ENCODE measurements at places on chromosomes 16 and 17.

DNA sequence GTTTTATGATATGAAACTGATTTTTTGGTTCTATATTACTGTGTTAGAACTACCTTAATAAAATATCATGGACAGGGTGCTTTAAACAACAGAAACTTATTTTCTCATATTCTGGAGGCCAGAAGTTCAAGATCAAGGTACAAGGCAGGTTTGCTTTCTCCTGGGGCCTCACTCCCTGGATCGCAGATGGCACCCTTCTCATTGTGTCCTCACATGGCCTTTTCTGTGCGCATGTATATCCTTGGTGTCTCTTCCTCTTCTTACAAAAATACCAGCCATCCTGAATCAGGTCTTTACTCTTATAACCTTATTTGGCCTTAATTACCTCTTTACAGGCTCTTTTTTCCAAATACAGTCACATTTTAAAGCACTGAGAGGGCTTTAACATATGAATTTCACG lies 906.1 kb downstream of the CDH11 start:
- DNase-seq: no peak

DNA sequence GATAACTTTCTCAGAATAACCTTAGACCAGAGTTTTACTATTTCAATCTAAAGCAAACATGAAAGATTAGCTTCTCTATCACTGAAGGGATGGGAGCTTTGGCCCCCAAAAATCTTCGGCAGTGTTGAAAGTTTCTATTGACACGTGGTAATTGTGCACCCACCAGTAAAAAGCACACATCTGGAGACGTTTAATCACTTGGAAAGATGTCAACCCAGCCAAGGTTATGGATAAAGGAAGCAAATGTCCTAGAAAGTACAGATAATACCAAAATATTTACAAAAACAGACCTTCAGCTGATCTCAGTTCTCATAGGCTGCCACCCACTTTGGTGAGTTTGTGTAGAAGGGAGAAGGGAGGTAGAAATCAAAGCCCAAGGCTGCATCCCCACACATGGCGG lies 5.3 kb downstream of the MYCBPAP start:
- no peak for DNase-seq

DNA sequence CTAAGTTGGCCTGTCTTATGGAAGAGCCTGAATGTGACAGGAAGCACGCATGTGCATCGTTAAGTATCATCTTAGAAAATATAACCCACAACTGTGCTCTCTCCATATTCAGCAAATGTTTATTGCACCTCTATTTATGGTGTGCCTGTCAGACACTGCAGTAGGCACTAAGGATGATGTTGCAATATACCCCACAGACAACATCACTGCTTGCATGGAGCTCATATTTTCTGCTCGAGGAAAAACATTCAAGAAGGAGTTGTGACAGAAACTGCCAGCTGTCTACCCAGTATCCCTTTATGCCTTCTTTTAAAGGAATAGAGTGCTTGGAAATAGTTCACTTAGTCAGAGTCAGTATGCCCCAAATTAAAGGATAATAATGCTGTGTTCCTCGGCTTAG lies 132.3 kb upstream of the RBFOX1 start:
- no peak for DNase-seq

DNA sequence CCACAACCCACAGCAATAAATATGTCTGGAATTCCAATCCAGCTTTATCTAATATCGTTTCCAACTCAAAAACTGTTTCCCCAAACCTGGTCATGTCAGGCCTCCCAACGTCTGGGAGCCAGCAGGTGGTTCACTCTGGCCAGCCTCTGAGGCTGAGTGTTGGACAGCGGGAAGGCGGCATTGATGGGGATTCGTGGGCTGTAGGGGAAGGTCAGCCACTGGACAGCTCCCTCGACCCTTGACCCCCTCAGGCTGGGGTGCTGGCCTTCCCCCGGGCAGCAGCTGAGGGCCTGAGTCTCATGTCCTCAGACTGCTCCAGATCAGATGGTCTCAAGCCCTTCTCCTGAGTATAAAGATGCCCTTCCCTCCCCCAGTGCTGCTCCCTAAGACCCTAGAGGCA lies 50.2 kb downstream of the SDK2 start:
- no peak for DNase-seq

GRCh38 chr17:80818871-80819270 lies 172.8 kb upstream of the CHMP6 start:
- DNase-seq: no peak

GRCh38 chr16:57469917-57470470 lies 7.5 kb downstream of the POLR2C start:
- no peak for DNase-seq

GRCh38 chr16:14028202-14028601 lies 42.9 kb upstream of the MRTFB start:
- DNase-seq: no peak

GRCh38 chr17:82534401-82534812 lies 14.9 kb downstream of the FOXK2 start:
- no peak for DNase-seq

DNA sequence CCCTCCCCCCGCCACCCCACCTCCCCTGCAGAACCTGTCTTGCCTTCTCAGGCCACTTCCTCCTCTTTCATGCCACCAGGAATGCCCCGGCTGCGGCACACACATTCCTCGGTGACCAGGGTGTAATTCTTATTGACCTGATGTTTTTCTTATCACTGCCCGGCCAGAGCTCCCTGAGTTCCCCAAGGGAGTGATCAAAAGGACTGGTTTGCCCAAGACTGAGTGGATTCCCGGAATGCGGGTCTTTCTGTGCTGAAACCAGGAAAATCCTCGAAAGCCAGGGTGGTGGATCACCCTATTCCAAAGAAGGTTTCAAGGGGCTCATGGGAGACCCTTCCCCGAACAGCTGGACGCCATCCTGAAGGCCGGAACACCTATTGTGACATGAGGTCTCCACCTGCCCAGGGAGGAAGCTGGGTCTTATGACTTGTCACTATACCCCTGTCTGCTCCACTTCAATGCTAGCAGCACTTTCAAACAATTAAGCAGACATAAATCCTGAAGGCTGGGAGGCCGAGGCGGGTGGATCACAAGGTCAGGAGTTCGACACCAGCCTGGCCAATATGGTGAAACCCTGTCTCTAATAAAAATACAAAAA lies 53.0 kb upstream of the RPL38 start:
- no peak for DNase-seq

- DNase-seq: no peak
These were observed 172.5 kb downstream of the AHSP start for GRCh38 chr16:31700200-31700529.

DNA sequence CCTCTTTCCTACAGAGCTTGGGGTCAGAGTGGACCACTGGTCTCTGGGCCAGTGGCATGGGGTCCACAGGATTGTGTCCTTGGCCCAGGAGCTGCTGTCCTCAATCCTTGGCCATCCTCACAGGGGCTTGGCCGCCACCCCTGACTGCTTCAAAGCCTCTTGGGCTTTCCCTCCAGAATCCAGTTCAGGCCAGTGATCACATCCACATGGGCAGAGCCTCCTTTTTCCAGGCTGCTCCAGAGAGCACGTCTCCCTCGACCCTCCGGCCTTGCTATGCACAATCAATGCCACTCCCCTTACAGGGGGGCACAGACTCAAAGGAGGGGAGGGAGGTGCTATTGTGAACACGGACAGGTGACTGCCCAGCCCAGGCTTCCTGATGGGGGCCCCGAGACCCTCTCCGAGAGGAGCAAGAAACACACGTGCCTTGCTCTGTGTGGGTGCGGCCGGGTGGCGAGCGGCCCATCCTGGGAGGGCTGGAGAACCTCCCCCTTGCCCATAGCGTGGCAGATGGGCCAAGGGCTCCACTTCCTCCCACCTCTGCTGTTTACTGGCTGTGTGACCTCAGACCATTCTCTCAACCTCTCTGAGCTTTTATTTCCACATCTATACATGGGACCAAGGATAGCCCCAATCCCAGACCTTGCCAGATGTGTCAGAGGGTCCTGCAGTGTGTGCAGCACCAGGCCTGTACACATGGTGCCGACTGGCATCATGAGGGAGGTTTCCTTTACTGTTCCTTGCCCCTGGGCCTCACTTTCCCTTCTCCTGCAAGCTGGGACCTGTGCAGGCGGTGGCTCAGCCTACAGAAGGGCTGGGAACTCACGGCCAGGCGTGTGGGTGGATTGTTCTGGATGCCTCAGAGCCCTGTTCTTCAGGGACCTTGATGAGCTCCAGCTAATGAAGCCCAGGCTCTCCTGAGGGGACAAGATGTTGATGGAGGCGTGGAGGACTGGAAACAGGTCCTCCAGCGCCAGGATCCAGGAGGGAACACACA lies 229.0 kb upstream of the GSE1 start:
- no peak for DNase-seq

GRCh38 chr17:39962642-39963220 lies at the start of gene GSDMA:
Gene GSDMA (plus strand): TSS chr17:39963004. CDS start chr17:39965688, 2,684 bp downstream.
- no peak for DNase-seq

- no peak for DNase-seq
These were observed 89.5 kb upstream of the TOB1 start for GRCh38 chr17:50955667-50956120.

DNA sequence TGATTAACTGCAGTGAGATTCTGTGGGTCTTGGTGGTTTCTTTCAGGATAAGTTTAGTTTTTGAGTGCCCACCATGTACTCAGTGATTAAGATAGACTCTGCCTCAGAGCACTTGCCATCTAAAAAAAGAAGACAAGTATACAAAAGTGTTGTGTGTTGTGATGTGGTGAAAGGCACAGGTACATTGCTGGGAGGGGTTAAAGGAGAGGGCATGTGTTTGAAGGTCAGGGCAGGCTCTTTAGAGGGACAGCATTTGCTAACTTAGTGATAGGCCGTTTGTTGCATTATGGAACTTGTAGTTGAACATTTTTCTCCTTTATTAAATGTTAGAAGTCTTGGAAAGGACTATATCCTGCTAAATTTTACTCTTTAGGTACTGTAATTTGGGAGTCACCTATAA lies 26.5 kb downstream of the SF3B3 start:
- no peak for DNase-seq

- DNase-seq: no peak
These were observed 55.5 kb downstream of the SYT17 start for GRCh38 chr16:19223235-19224170.

DNA sequence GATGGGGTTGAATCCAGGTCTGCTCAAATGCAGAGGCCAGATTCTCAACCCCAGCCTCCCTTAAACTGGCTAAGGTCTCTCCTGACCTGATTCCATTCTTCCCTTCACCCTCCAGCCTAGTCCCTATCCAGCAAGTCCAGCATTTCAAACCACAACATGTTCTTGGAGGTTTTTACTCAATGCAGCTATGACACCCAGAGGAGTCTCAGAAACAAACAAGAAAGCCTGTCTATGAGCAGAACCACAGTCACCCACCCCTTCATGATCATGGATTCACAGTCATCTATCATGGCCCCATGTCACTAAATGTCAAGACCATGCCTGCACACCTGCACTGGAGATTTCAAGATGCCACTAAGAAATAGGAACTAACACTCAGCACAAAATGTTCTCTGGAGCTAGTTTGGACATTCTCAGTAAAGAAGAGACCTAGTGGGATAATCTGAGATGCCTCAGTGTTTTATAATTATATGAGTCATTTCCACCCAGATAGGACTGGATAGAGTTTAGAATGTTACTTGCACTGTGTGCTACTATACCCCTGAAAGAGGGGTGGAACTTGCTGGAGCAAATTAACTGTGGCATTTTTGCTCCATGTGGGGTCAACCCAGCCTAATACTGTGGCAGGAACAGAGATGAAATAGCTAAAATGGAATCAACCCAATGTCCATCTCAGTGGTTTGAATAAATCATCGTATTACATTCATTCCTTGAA lies 9.5 kb upstream of the METTL22 start:
- DNase-seq: no peak

GRCh38 chr16:51763072-51763661 lies 612.1 kb upstream of the SALL1 start:
- peak; percentile 10 for DNase-seq

DNA sequence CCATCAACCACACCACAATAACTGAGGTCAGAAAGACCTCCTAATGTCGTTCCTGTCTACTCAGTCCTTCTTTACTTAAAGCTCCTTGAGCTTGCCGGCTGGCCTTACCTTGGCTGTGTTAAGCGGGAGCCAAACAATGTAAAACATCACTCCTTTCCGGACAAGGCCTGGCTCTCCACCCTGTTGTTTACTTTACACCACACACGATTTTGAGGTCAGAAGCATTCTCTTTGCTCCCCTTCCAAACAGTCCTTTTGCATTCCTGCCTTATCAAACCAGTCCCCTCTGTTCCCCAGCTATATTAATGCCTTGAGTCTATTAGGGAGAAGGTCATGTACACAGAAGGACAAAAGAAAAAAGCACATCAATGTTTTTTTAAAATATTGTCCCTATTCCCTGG lies 19.3 kb upstream of the SHISA6 start:
- no peak for DNase-seq

- no peak for DNase-seq
These were observed 76.9 kb downstream of the RAI1 start for GRCh38 chr17:17757956-17758845.

GRCh38 chr16:11634312-11634711 lies 33.9 kb upstream of the SNN start:
- DNase-seq: no peak

GRCh38 chr17:40311575-40311974 lies 2.6 kb downstream of the RARA start:
- DNase-seq: no peak

DNA sequence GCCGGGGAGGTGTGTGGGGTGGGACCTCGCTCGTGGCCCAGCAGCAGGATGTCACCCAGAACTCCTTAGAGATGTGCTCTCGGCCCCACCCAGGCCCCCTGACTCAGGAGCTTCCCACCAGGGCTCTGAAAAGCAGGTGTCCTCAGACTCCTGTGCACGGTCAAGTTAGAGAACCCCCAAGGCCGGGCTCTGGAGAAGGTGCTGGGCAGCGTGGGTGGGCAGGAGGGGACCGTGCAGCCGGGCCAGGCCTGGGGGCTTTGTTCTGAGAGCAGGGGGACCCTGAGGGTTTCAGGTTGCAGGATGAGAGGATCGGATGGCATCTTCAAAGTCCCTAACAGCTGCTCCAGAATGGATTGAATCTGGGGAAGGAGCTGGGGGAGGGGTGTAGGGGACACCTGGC lies 164.4 kb upstream of the CIBAR2 start:
- no peak for DNase-seq

DNA sequence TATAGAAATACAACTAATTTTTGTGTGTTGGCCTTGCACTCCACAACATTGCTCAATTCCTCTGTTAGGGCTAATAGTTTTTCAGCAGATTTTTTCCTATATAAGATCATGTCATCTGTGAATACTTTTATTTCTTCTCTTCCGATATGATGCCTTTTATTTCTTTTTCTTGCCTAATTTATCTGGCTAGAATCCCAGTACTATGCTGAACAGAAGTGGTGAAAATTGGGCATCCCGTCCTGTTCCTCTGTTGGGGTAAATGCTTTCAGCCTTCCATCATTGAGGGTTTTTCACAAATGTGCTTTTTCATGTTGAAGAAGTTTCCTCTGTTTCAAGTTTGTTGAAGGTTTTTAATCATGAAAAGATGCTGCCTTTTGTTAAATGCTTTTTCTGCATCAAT lies 22.7 kb upstream of the TNFRSF13B start:
- DNase-seq: no peak

GRCh38 chr16:21584817-21585216 lies 14.6 kb upstream of the METTL9 start:
- no peak for DNase-seq

DNA sequence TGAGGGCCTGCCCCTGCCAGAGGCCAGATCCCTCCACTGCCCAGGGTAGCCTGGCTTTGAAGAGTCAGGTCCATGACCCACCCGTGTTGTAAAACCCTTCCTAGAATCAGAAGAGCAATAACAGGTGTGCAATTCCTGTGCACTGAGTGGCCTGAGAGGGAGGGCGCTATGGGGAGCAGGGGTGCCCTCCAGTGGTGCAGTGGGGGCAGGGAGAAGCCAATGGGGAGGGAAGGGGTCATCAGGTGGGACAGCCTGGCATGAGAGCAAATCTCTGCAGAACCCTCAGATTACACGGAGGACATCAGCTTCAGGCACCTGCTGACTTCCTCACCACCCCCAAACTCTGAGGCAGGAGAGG lies 72.9 kb upstream of the ZNF469 start:
- no peak for DNase-seq
